ENCODE measurements at places on chromosomes 1 and 21.

GRCh38 chr1:221029981-221030649 is 150.9 kb downstream of the HLX start:
- DNase-seq, result no peak

DNA sequence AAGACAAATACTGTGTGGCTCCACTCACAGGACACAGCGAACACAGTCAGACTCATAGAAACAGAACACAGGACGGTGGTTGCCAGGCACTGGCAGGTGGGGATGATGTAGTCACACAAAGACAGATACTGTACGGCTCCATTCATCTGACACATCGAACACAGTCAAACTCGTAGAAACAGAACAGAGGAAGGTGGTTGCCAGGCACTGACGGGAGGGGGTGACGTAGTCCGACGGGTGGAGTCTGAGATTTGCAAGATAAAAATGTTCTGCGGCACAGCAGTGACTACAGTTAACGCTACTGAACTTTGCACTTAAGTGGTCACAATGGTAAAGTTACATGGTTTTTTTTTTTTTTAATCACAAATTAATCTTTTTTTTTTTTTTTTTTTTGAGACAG is 18.7 kb downstream of the C21orf58 start:
- no peak for DNase-seq

DNA sequence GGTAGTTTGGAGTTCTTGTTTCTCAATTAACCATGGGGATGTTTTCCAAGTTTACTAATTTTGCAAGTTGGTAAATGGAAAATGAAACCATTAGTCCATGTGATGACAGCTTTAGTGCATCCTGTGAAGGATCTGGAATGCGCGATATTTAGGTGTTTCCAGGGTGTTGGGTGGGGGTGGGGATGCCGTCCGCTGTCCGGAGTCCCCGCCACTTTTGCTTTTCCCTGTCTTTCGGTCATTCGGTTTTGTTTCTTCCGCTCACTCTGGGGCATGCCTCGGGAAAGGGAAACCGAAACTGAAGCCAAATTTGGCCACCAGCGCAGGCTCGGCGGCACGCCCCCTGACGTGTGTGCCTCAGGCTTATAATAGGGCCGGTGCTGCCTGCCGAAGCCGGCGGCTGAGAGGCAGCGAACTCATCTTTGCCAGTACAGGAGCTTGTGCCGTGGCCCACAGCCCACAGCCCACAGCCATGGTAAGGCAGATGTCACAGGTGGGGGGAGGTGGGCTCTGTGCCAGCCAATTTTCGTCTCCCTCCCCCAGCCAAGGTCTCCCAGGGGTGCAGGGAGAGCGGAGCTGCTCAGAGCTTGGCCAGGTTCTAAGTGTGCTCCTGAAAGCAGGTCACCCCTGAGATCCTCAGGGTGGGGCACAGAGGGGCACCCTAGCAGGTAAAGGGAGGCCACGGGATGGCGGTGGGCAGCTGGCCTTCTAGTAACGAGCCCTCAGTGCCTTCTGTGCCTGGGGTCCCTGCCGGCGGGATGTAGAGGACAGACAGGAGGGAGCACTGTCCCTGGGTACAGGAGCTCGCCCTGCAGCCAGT is at the start of gene ISG15:
ISG15 (plus strand) TSS at position 393 of the 817 bp plus-strand sequence; CDS start at position 470, 77 bp downstream.
- peak; percentile 50 for DNase-seq

DNA sequence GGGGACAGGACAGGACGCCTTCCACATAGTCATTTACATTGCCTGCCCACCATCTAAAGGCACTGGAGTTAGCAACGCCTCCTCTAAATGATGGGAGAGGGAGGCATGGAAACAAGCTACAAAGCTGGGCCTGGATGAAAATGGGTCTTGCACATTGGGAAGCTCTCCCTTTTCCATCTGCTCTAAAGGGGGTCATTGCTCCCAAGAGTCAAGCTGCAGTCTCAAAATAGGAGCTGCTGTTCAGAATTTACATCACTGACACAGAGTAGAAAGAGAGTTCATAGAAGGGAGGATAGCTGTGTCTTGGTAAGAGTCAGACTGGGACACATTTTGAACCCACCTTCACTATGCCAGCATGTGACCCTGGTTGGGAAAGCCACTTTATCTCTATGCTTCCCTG is 26.6 kb downstream of the RCSD1 start:
- no peak for DNase-seq

- no peak for DNase-seq
Observed at GRCh38 chr1:2598329-2598931, 11.9 kb downstream of the PRXL2B start.

DNA sequence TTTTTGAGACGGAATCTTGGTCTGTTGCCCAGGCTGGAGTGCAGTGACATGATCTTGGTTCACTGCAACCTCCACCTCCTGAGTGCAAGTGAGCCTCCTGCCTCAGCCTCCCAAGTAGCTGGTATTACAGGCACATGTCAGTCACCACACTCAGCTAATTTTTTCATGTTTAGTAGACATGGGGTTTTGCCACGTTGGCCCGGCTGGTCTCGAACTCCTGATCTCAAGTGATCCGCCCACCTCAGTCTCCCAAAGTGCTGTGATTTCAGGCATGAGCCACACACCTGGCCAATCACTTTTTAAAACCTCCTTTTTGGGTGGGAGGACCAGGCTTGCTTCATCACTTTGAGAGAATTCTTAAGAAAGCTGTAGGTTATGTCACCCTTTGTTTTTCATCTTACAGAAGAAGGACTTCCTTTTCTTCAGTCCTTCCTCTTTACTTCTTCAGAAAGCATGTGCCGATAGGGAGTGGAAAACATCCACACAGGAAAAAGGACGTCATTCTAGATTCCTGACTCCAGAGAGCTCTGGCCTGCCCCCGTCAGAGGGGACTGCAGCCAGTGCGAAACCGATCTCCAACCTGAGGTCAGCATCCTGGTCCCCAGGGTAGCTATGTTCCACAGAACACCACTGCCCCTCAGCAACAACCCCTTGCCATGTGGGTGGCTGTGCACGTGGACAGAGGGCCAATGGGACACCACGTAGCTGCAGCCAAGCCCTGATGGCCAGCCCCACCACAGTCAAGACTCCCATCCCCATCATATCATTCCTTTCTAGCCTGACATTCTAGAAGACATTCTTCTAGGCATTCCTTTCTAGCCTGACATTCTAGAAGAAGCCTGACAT is 21.9 kb downstream of the NCF2 start:
- DNase-seq, result no peak

DNA sequence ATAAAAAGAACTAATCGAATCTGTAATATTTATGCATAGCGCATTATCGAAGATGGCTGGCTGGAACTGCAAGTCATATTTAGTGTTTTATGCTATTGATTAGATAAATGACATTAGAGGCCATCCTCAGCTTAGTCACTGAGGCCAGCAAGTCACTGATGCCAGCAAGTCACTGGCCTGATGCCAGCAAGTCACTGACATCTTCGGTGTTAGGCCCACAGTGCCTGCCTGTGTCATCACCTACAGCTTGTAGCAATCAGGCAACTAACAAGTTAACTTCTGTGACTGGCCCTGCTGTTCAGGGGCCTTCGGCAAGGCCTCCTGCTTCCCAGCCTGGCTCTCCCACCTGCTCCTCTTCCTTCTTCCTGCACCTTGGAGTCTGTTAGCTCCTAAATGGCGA is 65.6 kb upstream of the SCCPDH start:
- DNase-seq, result no peak

DNA sequence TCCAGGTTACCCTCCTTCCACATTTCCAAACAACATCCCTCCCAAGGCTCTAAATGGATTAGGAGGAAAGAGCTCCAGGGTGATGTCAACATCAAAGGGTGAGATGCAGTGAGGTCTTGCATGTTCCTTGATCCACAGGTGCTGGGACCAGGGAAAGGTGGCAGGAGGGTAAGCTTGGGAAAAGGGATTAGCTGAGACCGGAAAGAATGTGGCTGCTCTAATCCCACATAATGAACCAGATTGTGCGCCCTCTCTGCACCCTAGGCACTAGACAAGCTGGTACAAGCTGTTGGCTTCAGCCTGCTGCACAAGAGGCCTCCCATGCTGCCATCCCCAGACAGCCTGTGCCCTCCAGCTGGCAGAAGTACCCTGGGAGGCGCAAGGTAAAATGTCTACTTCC is 34.9 kb downstream of the PLXNA2 start:
- no peak for DNase-seq

GRCh38 chr1:182556279-182556678 is 32.8 kb downstream of the RNASEL start:
- DNase-seq, result no peak

DNA sequence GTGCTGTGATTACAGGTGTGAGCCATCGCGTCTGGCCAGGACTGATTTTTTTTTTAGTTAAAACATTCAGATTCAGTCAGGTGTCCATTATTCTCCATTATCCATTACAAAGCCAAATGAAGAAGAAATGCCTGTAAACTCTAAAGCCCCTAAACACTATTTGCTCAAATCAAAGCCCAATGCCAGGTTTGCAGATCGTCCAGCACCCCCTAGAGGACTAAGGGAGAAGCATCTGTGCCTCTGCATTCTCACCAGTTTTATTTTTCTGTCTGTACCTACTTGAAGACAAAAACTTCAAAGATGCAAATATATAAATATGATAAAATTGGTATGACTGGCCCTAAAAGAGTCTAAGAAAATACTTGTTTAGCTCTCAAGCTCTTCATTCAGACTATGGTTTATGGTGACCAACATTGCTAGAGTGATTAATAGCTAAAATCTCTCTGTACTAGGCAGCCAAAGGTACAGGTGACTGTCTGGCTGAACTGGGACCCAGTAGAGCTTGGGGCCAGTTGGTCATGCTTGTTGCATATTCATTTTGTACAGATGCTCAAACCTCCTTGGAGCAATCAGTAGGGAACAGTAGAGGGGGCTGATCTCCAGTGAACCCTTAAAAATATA is 138.4 kb downstream of the SYT2 start:
- DNase-seq, result no peak

DNA sequence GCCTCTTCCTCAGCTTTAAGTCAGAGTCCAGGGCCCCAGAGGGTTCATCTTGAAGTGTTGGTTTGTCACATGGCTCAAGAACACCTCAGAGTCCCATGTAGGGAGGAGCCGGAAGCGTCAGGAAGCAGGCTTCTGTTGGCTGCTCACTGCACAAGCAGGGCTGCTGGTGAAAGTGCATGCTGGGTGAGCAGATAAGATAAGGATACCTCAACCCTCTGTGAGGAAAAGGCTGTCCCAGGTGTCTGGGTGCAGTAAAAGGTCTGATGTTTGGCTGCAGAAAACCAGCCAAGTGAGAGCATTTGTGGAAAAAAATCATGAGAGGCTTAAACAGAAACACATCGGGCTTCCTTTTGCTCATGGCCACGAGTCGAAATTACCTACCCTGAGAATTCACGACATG is 6.2 kb upstream of the TEX35 start:
- no peak for DNase-seq

DNA sequence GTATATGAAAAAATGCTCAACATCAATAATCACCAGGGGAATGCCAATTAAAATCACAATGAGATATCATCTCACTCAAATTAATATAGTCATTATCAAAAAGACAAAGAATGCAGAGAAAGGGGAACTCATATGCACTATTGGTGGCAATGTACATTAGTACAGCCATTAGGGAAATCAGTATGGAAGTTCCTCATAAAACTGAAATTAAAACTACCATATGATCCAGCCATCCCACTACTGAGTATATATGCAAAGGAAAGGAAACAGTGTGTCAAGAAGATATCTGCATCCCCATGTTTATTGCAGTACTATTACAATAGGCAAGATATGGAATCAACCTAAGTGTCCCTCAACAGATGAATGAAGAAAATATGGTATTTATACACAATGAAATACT is 32.1 kb upstream of the TEKT2 start:
- no peak for DNase-seq

DNA sequence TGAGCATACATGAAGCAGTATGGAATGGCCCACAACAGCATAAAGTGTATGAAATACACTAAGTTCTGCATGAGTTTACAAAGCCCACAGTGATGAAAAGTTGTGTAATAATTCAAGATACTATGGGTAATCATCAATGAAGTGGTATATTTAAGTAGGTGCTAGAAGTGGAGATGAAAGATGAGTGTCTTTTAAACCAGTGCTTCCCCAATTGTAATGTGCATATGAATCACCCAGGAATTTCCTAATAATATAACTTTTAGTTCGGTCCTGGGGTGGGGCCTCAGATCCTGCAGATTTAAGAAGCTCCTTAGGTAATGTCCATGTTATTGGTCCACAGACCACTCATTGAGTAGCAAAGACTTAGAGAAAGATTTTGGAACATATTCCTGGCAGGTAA is 184.9 kb downstream of the DUSP10 start:
- no peak for DNase-seq

- DNase-seq, result no peak
Observed at GRCh38 chr1:43011020-43011419, 52.4 kb upstream of the SLC2A1 start.

GRCh38 chr1:197451381-197451780 is 183.3 kb downstream of the CRB1 start:
- no peak for DNase-seq

DNA sequence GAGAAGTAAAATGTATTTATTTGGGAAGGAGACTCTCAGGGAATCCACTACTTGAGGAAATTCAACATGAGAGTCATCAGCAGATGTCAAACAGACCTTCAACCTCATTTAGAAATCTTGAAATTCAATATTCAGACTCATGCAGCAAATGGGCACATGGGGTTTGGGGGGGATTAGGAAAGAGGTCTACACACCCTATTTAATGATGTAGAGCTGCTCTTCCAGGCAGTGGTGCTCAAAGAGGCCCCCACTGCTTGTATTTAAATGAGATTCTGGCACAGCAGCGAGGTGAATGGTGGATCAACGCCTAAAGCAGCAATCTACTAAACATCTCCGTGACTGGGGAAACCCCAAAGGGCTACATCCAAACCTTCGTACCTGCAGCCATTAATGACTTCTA is 213.2 kb upstream of the C8B start:
- no peak for DNase-seq

- DNase-seq, result no peak
Observed at GRCh38 chr1:191929383-191929782, 228.9 kb upstream of the RGS18 start.

DNA sequence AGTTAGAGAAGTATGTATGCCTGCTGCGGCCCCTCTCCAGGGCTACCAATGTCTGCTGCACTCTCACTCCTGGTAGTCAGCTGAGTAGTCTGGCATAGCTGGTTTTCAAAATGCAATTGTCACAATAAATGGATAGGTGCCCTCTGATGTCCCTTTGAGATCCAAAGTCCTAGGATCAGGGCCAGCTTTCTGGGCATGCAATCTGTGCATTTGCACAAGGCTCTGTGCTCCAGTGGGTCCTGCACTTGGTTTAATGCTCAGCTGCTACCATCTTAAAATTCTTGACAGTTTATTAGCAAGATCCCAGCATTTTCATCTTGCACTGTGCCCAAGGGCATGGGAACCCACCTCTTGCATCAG is 233.8 kb downstream of the LTN1 start:
- no peak for DNase-seq

GRCh38 chr1:182909578-182909977 is 43.4 kb downstream of the SHCBP1L start:
- no peak for DNase-seq

GRCh38 chr1:232474826-232475225 is 155.1 kb downstream of the SIPA1L2 start:
- no peak for DNase-seq

Measured in NCI-H187 (cell line).